ENCODE measurements at places on chromosomes 3 and 15.

- DNase-seq = no peak
Observed at GRCh38 chr3:187919048-187919447, 173.8 kb upstream of the BCL6 start.

DNA sequence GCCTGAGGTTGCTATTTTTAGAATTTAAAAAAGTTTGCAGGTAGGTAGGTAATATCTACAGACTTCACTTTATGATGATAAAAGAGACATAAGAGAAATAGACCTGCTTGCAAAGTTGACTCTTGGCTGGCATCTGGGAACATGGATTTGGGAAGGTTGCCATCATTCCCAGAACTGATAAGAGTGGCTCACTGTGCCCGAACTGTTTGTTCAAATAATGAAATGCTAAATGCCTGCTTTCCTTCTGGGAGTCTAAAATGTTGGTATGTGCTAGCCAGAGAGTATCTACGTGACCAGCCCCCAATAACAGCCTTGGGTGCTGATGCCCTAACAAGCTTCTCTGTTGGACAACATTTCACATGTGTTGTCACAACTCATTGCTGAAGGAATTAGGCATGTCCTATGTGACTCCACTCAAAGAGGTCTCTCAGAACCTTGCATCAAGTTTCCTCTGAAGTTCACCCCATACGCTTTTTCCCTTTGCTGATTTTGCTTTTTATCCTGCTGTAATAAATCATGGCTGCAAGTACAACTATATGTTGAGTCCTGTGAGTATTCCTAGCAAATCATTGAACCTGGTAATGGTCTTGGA is 95.5 kb downstream of the FHIT start:
- DNase-seq = no peak

DNA sequence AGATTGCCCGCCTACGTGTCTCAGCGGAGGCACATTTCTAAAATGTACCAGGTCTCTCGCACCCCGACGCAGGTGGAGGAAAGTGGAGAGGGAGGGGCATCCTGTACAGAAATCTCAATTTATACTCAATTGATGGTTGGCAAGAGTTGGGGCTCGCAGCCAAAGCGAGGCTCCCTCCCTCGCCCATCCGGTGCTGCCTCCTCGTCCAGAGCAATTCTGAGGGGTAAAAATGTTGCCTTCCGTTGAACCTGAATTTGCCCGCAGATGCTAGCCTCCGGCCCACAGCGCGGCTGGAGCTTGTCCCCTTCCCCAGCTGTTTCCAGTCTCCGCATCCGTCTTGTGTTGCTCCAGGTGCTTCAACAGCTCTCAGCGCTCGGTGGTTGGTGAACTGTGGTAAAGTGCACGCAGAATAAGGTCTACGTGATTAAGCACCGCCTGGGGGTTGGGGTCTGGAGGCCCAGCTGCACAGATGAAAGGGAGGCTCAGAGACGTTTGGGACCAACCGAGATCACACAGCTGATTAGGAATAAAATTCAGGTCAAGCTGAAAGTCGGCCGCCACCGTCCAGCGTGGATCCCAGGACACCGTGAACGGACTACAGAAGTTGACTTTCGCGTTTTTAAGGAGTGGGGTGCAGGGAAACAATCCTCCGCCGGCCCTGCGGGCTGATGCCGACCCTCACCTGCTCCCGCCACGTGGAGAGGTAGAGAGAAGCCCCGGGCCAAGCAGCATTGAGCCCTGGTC is 846 bp upstream of the POLG start:
- peak; percentile 11 for DNase-seq

GRCh38 chr3:133691273-133692107 is 29.7 kb upstream of the TOPBP1 start:
- peak; percentile 35 for DNase-seq

Measured in renal cortical epithelial cell (primary cell).